ENCODE measurements at places on chromosomes 16 and 17.
A peak's percentile ranks its signal among the peaks of the same experiment; 100 is the strongest.

DNA sequence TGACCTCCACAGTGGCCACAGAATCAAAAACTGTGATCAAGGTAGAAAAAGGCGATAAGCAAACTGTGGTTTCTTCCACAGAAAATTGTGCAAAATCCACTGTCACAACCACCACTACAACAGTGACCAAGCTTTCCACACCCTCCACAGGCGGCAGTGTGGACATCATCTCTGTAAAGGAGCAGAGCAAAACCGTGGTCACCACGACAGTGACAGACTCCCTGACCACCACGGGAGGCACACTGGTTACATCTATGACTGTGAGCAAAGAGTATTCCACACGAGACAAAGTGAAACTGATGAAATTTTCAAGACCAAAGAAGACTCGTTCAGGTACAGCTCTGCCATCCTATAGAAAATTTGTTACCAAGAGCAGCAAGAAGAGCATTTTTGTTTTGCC is 83.6 kb downstream of the C17orf58 start:
- DNase-seq = no peak

GRCh38 chr17:29176558-29177351 is 3.4 kb downstream of the MYO18A start:
- peak; percentile 47 for DNase-seq

GRCh38 chr16:57138281-57138935 is 46.0 kb downstream of the CPNE2 start:
- DNase-seq = no peak

DNA sequence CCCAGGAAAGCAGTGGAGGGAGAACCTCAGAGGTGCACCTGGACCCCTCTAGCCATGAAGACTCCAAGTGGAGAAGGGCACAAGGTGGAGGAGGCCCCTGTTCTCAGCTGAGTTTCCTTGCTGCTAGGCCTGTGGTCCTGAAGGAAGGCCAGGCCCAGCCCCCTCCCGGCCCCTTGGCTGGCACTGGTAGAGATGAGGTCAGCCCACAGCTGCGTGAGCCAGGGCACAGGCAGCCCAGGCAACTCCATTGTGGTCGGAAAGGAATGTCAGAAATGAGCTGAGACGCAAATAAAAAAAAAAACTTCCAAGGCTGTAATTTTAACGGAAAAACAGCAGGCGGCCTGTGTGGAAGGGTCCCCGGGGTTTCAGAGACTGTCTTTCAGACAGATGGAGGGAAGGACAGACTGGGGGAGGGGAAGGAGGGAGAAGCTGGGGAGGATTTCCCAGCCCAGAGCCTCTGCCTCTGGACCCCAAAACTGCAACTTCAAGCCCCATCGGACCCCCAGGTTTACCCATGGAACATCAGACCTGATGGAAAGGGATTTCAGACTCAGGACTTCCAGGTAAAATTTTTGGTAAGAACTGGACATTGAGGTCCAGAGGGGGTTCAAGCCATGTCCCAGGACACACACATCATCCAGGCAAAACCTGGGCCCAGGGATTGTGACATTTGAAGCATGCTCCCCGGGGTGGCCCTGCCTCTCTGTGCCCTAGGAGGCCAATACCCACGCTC is 25.6 kb upstream of the MRPS23 start:
- DNase-seq = no peak

DNA sequence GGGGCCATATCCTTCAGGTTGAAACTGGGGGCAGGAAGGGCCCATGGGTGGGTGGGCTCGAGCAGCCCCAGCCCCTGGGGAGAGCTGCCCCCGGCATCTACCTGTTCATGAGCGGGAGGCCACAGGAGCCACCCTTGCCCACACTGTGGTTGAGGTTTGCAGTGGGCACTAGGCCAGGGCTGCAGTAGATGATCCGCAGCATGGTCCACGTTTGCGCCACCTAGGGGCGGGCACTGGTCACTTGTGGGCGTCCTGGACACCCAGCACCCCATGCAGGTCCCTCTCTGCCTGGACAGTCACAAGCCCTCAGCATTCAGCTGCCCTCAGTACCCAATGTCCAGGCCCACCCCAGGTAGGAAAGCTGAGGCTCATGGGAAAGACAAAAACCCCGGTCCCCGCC is 1.8 kb upstream of the JMJD8 start:
- DNase-seq = no peak

DNA sequence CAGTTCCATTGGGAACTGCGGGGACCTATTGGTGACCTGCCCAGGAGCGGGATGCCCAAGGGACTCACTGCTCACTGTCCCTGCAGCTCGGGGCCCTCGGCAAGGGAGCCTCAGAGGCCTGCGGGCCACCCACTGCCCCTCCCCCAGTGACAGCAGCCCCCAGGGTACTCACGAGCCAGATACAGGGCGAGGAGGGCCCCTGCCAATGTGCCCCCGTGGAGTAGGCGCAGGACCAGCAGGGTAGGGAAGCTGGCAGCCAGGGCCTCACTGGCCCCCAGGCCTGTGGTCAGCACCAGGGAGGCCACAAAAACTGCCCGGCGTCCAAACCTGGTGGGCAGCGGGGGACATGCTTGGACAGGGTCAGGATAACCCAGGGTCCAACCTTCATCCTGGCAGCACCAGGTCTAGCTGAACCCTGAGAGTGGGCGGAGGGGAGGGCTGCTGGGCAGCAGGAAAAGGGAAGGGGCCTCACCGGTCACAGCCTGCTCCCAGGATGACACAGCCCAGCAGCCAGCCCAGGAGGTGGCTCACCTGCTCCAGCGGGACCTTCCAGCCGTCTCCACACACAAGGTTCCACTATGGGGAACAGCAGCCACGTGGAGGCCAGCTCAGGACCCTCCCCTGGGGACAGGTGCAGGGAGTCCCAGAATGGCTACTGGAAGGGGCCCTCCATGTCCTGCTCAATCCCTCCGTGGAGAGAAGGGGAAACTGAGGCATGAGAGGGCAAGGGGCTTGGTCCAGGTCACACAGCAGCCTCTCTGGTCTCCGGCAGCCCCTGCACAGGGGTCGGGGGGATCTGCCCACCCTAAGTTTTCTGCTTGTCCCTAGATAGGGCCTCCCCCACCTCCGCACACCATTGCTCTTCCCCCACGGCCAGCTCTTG is 855 bp downstream of the SLC22A31 start:
- no peak for DNase-seq

GRCh38 chr17:68011199-68011665 is 15.0 kb upstream of the C17orf58 start:
- DNase-seq = peak; percentile 58

DNA sequence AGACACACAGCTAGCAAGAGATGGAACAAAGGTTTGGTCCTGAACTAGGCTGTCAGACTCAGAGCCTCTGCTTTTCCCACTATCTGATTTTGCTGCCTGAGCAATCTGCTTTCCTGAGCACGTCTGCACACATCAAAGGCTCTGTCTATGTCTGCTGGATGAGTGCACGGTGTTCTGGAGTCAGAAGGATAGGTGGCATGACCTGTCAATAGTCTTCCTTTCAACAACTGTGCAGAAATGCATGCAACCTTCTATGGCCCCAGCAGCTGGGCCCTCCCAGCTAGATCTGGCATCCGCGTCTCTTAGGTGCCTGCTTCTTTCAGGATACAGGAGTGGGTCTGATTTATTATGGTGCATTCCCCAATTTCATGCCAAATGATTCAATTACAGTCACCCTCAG is 138.3 kb downstream of the UTP18 start:
- no peak for DNase-seq

DNA sequence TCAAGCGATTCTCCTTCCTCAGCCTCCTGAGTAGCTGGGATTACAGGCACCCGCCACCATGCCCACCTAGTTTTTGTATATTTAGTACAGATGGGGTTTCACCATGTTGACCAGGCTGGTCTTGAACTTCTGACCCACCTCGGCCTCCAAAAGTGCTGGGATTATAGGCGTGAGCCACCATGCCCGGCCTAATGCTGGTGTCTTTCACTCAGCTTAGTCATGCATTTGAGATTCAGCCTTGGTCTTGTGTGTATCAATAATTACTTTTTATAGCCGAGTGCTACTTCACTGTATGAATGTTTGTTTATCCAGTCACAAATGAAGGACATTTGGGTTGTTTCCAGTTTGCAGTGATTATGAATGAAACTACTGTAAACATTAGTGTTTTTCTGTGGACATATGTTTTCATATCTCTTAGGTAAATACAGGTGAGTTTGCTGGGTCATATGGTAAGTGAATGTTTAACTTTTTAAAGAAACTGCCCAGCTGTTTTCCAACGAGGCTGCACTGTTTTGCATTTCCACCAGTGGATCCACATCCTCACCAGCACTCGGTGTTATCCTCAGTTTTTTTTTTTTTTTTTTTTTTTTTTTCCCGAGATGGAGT is 11.0 kb upstream of the PLCG2 start:
- DNase-seq = no peak

- DNase-seq = no peak
These were observed 73.7 kb upstream of the ZNF423 start for GRCh38 chr16:49929626-49930025.

DNA sequence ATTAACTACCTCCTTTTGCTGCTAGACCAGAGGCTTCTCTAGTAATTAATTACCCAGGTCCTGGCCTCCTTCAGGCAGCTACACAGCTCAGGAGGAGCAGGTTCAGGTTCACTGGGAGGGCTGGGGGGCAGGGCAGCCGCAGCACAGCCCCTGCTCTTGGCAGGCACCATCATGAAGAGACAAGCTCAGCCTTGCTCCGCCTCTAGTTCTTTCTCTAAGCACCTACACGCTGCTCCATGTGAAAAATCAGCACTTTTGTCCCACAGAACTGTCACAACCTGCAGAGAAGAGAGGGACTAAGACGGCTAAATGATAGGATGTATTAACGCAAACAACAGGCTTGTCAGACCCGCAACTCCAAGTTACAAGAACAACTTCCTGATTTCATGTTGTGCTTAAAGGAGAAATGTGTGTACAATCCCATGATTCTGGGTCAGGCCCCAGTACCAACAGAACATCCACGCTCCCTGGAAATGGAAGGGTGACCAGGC is 53.4 kb downstream of the GRB2 start:
- no peak for DNase-seq

DNA sequence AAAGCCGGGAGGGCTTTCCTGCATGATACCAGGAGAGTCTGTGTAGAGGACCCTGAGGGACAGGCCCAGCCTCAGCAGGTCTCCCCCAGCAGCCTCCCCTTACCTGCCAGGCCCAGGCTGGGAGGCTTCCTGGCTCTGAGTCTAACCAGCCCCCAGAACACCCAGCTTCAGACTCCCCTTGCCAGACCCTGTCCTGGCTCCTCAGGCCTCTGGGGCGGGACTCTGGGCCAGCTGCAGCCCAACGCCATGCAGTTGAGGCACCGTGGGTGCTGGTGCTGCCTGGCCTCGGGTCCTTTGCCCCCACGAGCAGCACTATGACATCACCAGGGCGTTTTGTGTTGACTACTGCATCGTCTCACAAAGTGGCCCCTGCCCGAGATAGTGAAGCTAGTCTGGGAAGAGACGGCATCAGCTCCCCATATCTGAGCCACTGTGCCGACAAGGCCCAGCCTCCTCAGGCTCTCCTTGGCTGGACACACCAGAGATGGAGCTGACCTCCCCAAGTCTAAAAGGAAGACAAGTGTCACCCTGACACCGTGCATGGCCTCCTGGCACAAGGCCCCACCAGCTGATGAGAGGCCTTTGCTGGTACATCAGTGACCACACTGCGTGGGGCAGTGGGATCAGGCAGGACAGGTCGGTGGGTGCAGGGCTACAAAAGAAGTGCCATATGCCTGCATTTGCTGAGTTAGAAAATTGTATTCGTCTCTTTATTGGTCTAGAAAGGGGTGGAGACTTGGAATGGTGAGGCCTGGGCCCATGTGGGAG is 10.6 kb downstream of the ALDH3A1 start:
- DNase-seq = no peak

GRCh38 chr16:17295948-17296347 is 174.8 kb downstream of the XYLT1 start:
- DNase-seq = no peak

DNA sequence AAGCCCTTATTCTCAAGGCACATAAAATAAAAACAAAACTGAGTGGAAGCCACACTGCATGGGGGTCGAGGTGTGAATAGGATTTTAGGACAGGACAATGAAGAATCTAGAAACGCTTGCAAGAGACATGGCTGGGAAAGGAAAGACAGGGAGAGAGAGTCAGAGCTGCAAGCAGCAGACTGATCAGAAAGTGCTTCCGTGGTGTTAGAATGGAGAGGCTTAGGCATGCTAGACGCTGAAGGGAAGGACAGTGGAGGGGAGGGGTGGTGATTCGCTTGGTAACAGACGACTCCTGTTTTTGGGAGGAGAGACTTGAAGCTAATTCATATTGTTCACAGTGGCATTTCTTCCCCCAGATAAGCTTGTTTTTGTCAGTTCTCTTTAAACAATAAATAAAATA is 173.5 kb downstream of the AIPL1 start:
- DNase-seq = no peak

DNA sequence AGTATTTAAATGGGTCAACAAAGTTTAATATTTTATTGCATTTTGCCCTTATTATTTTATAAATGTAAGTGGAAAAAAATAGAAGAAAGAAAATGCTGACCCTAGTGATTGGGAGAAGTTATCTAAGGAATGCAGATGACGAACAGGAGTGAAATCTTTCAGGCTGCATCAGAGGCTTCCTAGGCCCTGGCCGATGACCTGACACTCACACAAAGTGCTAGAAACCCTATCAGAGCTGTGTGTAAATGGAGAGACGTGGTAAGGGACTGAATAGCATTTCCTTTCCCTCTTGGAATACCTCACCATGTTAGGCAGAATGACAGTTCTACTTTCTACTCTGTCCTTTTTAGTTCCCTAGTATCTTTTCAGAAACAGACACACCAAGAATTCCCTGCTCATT is 44.9 kb upstream of the CNEP1R1 start:
- no peak for DNase-seq
